ENCODE measurements at places on chromosomes 7 and 10. TPM values are rescaled to one million over a fixed set of nuclear protein-coding genes. Genes with fewer than 3 reads are reported as not detected.
A peak's percentile ranks its signal among the peaks of the same experiment; 100 is the strongest.

GRCh38 chr10:128629111-128630096 lies 503.2 kb upstream of the MKI67 start:
- DNase-seq, result no peak
- no peaks in the 10 kb centered on the region for H3K4me1 ChIP-seq
- no peak overlapping the region for H3K4me3 ChIP-seq
- no peak overlapping the region for H3K27ac ChIP-seq
- no peaks in the 10 kb centered on the region for H3K36me3 ChIP-seq
- peaks cover 16% of the 10 kb centered on the region for H3K27me3 ChIP-seq

Gene HACD1
- total RNA-seq, result 1.9 TPM

DNA sequence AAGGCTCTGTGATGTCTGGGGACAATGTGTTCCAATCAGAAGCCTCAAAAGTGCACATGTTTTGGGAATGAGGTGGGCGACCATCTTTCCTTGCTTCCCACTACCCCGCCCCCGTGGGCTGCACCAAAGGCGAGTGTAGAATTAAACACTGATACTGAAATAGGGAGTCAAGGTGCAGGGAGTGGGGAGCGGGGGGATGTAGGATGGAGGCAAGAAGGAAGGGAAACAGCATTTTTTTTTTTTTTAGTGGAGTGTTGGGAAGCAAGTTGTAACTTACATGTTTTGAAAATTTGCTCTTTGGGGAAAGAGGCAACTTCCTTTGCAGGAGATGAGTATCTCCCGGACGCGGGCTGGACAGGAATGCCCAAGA lies 484 bp upstream of the DLX5 start:
- no peaks in the 10 kb centered on the region for H3K36me3 ChIP-seq
- peaks cover 61% of the 10 kb centered on the region for H3K4me1 ChIP-seq
- no peak overlapping the region for H3K4me3 ChIP-seq
- H3K27me3 ChIP-seq, result peaks cover 74% of the 10 kb centered on the region
- no peak overlapping the region for H3K27ac ChIP-seq

- H3K27ac ChIP-seq, result no peak overlapping the region
- H3K27me3 ChIP-seq, result no peaks in the 10 kb centered on the region
- H3K4me3 ChIP-seq, result no peak overlapping the region
- no peaks in the 10 kb centered on the region for H3K4me1 ChIP-seq
- no peak for DNase-seq
- no peaks in the 10 kb centered on the region for H3K36me3 ChIP-seq
Measured at GRCh38 chr10:126402721-126403695, 14.7 kb upstream of the ADAM12 start.

GRCh38 chr7:142299237-142299781 lies 41.5 kb upstream of the PRSS58 start:
- peaks cover 25% of the 10 kb centered on the region for H3K4me1 ChIP-seq
- H3K27me3 ChIP-seq, result peaks cover 13% of the 10 kb centered on the region
- H3K4me3 ChIP-seq, result peak overlapping the region; percentile 30
- peak overlapping the region; percentile 66 for H3K27ac ChIP-seq
- DNase-seq, result no peak

DNA sequence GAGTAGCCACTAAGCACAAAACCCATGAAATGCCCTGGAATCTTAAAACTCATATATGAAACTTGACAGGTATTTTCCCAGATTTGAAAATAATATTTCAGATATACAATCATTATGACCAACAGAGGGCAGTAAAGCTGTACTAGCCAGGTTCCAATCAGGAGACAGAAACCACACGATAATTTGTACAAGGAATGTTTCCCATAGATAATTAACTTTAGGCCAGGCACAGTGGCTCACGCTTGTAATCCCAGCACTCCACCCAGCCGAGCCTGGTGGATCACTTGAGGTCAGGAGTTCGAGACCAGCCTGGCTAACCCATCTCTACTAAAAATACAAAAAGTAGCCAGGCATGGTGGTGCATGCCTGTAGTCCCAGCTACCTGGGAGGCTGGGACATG lies 31.0 kb upstream of the NUB1 start:
- no peaks in the 10 kb centered on the region for H3K27me3 ChIP-seq
- H3K4me3 ChIP-seq, result no peak overlapping the region
- no peak overlapping the region for H3K27ac ChIP-seq
- no peak for DNase-seq
- H3K36me3 ChIP-seq, result no peaks in the 10 kb centered on the region

- no peak overlapping the region for H3K27ac ChIP-seq
- DNase-seq, result no peak
- no peaks in the 10 kb centered on the region for H3K27me3 ChIP-seq
- H3K36me3 ChIP-seq, result no peaks in the 10 kb centered on the region
- no peak overlapping the region for H3K4me3 ChIP-seq
- H3K4me1 ChIP-seq, result no peaks in the 10 kb centered on the region
Measured at GRCh38 chr7:146830686-146831085, 714.1 kb downstream of the CNTNAP2 start.

Gene SEC31B
- 58.3 TPM for total RNA-seq

GRCh38 chr10:3700531-3701076 lies 84.4 kb downstream of the KLF6 start:
- no peaks in the 10 kb centered on the region for H3K36me3 ChIP-seq
- no peak overlapping the region for H3K4me3 ChIP-seq
- no peaks in the 10 kb centered on the region for H3K4me1 ChIP-seq

GRCh38 chr7:34338961-34339526 lies 319.0 kb upstream of the NPSR1 start:
- H3K27ac ChIP-seq, result no peak overlapping the region
- H3K27me3 ChIP-seq, result no peaks in the 10 kb centered on the region
- DNase-seq, result no peak
- H3K4me3 ChIP-seq, result no peak overlapping the region

GRCh38 chr10:131657318-131657984 lies 243.4 kb upstream of the PPP2R2D start:
- no peak for DNase-seq
- H3K36me3 ChIP-seq, result no peaks in the 10 kb centered on the region

DNA sequence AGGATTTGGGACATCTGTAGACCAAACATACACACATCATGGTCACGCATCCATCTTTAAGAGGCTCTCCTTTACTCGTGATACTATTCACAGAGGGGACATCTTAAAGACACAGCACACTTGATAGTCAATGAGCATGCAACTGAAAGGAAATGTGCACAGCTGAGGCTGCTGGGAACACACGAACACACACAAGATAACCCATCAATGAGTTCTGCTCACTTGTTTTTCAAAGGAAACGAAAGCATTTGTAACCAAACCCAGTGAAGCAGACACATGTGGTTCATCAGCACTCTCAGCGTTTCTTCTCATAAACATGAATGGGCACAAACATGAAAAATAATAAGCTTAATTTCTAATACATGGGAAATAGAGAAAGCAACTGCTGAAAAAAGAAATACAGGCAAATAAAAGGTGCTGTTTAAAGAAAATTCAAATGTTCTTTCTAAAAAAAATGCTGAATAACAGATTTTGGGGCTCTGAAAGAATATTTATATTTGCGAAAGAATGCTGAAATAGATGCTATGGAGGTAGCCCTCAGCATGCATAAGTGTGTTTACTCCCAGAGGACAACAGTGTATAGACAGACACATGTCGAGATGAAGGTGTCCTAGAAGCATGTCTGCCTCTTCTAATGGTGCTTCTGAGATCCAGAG lies 59.7 kb upstream of the LAMB4 start:
- H3K27ac ChIP-seq, result no peak overlapping the region
- no peak overlapping the region for H3K4me3 ChIP-seq
- H3K27me3 ChIP-seq, result no peaks in the 10 kb centered on the region
- DNase-seq, result peak; percentile 10
- no peaks in the 10 kb centered on the region for H3K36me3 ChIP-seq

Gene OPN4
- total RNA-seq, result not detected

- no peaks in the 10 kb centered on the region for H3K27me3 ChIP-seq
- no peak overlapping the region for H3K27ac ChIP-seq
- DNase-seq, result no peak
- H3K36me3 ChIP-seq, result peaks cover 52% of the 10 kb centered on the region
- H3K4me1 ChIP-seq, result peaks cover 3% of the 10 kb centered on the region
Measured at GRCh38 chr7:149573519-149573918, 75.9 kb upstream of the ZNF746 start.

- no peaks in the 10 kb centered on the region for H3K36me3 ChIP-seq
- H3K27me3 ChIP-seq, result peaks cover 5% of the 10 kb centered on the region
- H3K4me1 ChIP-seq, result peaks cover 34% of the 10 kb centered on the region
- DNase-seq, result no peak
- no peak overlapping the region for H3K4me3 ChIP-seq
- no peak overlapping the region for H3K27ac ChIP-seq
Measured at GRCh38 chr10:62614389-62615157, 189.9 kb upstream of the ADO start.

DNA sequence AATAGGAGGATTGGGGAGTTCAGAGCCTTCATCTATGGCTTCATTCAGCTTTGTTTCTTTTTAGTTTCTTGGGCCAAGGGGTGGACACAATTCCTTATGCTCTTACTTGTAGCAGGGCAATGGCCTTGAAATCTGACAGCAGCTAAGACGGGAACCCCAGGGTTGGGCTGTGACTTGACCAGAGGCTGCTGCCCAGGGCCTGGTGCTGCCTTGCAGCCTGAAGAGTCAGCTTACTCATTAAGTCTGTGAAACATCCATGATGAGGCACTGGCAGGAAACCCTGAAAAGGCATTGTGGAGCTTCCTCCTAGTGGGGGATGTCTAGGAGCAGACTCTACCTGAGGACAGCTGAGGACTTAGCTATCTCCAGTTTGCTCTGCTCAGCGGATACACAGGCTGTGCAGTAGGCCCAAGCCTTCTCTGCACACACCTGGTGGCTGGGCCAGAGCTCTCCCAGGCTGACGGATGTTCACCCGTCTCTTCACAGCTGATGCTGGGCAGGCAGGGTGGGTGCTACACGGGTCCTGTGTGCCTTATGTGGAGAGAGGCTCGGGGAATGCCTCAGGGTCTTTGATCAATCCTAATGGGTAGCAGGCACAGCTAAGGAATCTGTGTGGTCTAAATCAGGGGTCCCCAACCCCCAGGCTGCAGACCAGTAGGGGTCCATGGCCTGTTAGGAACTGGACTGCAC lies 17.8 kb downstream of the CXCL12 start:
- H3K27ac ChIP-seq, result no peak overlapping the region
- DNase-seq, result no peak
- H3K4me1 ChIP-seq, result no peaks in the 10 kb centered on the region
- H3K4me3 ChIP-seq, result no peak overlapping the region
- no peaks in the 10 kb centered on the region for H3K36me3 ChIP-seq

GRCh38 chr10:48414778-48415177 lies 108.3 kb downstream of the MAPK8 start:
- H3K27me3 ChIP-seq, result no peaks in the 10 kb centered on the region
- peaks cover 36% of the 10 kb centered on the region for H3K36me3 ChIP-seq
- H3K4me3 ChIP-seq, result no peak overlapping the region
- no peak for DNase-seq
- no peaks in the 10 kb centered on the region for H3K4me1 ChIP-seq
- no peak overlapping the region for H3K27ac ChIP-seq

DNA sequence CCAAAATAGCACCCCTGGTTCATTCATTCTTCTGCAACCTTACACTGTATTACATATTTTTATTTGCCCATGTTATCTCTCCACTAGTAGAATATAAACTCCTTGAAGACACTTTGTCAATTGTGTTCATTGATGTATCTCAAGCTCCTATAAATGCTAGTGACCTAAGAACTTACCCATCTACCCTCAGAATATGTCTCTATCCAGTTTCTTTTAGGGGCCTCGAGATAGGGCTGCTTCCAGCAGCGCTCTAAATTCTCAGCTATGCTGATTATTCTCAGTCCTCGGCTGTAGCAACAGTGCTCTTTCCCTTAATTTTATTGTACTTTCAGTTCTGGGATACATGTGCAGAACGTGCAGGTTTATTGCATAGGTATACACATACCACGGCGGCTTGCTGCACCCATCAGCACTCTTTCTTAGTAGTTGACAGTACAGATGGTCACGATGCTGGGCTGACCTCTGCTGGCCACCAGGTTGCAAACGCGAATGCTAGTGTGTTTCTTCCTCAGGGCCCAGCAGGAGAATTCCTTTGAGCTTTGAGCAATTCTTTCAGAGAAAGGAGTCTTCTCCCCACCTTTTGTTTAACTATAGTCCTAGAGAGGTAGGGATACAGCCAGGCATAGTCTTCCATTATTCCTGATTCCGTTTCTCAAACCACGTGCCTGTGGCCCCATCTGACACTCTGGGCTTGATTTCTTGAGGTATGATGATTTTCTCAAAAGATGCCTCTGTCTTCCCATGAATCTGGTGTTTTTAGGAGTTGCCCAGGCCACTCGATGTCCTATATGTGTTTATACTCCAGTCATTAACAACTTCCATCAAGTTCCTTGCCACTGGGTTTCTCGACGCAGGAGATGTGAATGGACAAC lies 49.1 kb upstream of the CDC14C start:
- H3K4me1 ChIP-seq, result no peaks in the 10 kb centered on the region
- H3K36me3 ChIP-seq, result no peaks in the 10 kb centered on the region
- H3K27ac ChIP-seq, result no peak overlapping the region
- DNase-seq, result peak; percentile 12

Gene DNAJB12
- 14.1 TPM for total RNA-seq

DNA sequence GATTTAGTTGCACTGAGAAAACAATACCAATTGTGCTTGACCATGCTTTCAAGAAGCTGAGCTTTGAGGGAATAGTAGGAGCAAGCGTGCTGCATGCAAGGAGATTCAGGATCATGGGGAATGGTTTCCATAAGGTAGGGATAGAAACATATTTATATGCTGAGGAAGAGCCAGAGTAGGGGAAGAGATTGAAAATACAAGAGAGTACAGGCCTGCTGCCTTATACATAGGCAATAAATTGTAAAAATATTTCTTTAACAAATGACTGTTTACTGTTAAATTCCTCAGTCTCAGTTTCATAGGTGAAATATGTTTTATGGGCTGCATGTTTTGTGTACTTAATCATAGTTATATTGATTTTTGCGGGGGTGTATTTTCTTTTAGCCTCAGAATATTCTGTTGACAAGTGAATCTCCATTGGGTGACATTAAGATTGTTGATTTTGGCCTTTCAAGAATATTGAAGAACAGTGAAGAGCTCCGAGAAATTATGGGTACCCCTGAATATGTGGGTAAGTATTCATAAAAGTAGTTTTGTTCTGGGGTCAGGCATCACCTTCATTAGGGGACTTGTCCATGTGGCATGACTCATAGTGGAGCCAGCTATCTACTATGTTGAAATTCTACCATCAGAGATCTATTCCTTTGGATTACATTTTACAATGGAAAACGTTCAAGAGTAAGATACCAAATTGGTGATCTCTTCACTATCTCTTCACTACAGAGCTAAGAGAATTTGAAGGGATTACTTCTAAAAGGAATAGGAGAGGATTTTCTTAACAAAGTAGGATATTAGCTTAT lies 36.5 kb downstream of the STK17A start:
- no peak overlapping the region for H3K4me3 ChIP-seq
- H3K27ac ChIP-seq, result no peak overlapping the region
- H3K27me3 ChIP-seq, result no peaks in the 10 kb centered on the region
- peaks cover 52% of the 10 kb centered on the region for H3K4me1 ChIP-seq
- H3K36me3 ChIP-seq, result peaks cover 29% of the 10 kb centered on the region
